ENCODE measurements at places on chromosomes 6 and 20.

GRCh38 chr20:31605902-31606803 lies 1.1 kb downstream of the ID1 start:
- DNase-seq: no peak

GRCh38 chr20:9736373-9736772 lies 102.5 kb downstream of the PAK5 start:
- no peak for DNase-seq

DNA sequence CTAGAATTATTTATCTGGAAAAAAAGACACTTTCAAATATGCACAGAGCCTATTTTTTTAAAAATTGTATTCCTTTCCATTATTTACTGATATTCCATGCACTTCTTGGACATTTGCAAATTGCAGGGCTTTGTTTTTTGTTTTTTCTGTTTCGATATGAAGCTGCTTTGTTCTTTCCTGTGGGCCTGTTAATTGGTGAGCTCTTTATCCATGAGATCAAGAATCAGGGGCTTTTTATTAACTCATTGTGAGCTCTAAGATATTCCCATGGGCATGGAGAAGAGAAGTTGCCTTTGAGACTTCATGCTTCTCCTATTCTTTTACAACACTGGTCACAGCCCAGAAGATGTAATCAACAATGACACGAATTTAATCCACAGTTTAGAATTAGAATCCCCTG lies 145.1 kb downstream of the SAMD5 start:
- no peak for DNase-seq

- no peak for DNase-seq
These were observed 123.6 kb upstream of the SHLD1 start for GRCh38 chr20:5626603-5627002.

DNA sequence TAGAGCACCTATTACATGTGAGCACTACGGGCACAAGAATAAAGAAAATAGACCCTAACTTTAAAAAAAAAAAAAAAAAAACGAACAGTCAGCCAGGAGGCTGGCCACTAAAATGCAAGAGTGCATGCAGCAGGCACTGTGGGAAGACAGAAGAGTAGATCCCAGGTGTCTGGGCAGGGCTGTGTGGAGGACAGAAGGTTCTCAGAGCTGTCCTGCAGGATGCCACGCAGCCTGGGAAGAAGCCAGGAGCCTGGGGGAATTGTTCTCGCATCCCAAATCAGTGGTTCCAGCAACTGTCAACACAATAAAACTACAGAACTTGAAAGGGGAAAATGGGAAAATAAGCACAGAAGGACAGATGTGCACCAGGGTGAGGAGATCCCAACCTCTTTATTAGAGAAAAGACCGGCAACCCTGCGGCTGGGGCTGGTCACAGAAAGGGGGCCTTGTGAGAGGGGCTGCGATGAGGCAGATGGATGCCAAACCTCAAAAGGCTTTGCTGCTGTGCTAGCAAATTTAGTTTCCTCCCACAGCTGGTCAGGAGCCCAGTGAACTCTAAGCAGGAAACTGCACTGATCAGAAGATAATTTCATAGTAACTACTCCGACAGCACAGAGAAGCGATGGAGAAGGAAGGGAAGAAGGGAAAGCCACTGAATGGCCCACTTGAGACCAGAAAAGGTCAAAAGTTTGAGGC lies 30.9 kb downstream of the MAP3K5 start:
- DNase-seq: no peak

DNA sequence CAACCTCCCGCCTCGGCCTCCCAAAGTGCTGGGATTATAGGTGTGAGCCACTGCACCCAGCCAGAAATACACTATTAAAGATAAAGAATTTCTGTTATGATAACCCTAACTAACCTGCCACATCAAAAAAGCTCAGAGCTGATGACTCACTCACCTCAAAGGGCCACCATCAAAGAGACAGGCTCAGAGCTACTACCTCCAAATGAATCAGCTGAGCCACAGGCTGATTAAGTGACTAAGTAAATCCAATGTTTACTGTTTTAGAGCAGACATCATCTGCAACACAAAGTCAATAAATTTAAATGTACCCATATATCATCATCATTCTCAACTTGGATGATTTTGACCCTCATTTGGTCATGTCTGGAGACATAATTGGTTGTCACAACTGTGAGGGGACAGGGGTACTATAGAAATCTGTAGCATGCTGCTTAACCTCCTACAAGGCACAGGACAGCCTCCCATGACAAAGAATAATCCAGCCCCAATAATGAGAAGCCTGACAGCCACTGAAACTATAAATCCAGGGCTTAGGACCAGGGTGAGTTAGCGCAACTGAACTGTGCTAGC lies 106.5 kb downstream of the ATP9A start:
- no peak for DNase-seq

- no peak for DNase-seq
These were observed 250.2 kb upstream of the RREB1 start for GRCh38 chr6:6857528-6857927.

GRCh38 chr6:16545382-16545781 lies 215.9 kb downstream of the ATXN1 start:
- DNase-seq: no peak

DNA sequence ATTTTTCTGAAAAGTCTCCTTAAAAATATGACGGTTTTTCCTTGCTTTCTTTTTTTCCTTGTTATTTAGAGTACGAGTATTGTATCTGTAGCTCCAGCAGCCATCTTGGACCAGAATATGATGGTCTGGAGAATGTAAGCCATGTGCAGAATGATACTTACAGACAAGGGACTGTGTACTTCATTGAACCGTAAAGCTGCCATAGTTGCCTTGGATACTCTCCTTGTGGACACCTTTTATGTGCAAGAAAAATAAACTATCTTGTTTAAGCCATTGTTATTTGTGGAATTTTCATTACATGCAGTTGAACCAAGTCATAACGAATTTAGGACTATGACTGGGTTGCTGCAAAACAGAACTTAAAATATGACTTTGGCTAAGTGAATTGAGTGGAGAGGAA lies 485.8 kb upstream of the CITED2 start:
- no peak for DNase-seq

- no peak for DNase-seq
These were observed 49.5 kb downstream of the TOX2 start for GRCh38 chr20:43963872-43964791.

DNA sequence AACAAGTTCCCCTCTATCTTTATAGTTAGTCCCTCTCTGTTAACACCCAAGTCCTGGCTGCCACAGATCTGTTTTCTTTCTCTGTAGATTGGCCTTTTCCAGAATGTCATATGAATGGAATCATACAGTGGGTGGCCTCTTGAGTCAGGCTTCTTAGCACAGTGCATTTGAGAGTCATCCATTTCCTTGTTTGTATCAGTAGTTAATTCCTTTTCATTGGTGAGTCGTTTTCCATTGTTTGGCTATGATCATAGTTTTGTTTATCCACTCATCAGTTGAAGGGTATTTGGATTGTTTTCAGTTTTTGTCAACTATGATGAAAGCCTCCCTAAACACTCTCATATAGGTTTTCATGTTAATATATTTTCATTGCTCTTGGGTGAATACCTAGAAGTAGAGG lies 248.3 kb downstream of the ARID1B start:
- no peak for DNase-seq

DNA sequence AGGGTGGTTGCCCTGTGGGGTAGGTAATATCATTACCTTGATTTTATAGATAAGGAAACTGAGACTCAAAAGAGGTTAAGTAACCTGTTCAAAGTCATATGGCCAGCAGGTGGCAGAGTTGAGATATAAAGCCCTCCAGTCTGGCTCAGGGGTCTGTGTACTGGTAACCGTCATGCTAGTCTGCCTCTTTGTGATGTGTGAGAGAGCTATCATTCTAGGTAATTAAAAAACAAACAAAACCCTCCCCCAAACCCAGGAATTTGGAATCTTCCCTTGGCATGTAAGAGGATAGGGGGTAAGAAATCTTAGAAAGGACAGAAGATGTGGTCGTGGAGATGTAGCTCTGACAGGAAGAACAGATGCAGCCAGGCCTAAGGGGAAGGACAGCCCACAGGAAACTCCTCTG lies 206.0 kb downstream of the CDC5L start:
- DNase-seq: no peak

DNA sequence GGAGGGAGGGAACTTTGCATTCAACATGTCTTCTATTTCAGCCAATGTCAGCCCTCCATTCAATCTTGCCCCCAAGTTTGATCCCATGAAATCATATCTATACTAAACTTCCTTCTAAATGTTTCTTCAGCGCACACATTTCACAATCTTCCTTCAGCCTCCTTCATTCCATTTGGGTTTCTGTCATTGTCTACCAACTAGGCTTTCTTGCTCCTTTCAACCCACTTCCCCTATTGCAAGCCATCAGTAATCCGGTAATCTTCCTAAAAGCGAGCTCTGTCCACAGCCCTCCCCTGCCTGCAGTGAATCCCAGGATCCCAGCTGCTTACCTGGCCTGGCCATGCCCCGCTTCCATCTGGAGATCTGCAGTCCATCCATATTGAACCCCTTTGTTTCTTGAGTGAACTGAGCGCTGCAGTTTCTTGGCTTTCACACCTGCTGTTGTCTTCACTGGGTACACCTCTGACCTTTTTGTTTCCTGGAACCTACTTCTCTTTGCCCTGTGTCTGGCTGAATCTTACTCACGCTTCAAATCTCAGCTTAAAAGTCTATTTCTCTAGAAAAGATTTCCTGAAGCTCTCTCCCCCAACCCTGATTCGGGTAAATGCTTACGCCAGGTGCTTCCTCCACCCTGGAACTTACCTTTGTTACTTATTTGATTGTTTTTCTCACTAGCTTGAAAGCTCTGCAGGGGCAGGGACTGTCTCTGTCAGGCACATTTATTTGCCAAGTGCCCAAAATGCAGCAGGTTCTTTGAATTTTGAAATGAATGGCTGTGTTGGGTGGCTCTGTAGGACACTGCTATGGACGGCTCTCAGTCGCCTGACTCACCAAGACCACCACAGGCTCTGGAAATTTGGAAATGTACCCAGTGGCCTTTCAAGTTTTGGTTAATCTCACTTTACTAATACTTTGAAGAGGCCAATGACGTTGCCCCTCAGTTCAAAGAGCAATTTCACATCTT lies 50.3 kb downstream of the ADTRP start:
- no peak for DNase-seq

DNA sequence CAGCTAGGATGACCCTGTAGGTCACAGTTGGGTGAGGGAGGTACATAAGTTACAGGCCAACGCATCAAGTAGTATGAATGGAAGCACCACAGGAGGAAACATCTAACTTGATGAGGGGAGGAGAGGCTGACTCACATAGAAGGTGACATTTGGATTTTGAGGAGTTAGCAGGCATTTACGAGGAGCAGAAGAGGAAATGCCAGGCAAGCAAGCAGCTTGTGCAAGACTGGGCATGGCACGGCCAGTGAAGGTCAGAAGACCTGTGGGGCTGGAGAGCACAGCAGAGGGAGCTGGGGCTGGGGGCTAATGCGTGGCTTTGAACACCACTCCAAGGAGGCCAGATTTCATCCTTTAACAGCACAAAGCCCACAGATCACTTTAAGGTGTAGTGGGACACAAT lies 37.8 kb downstream of the MUC22 start:
- no peak for DNase-seq

DNA sequence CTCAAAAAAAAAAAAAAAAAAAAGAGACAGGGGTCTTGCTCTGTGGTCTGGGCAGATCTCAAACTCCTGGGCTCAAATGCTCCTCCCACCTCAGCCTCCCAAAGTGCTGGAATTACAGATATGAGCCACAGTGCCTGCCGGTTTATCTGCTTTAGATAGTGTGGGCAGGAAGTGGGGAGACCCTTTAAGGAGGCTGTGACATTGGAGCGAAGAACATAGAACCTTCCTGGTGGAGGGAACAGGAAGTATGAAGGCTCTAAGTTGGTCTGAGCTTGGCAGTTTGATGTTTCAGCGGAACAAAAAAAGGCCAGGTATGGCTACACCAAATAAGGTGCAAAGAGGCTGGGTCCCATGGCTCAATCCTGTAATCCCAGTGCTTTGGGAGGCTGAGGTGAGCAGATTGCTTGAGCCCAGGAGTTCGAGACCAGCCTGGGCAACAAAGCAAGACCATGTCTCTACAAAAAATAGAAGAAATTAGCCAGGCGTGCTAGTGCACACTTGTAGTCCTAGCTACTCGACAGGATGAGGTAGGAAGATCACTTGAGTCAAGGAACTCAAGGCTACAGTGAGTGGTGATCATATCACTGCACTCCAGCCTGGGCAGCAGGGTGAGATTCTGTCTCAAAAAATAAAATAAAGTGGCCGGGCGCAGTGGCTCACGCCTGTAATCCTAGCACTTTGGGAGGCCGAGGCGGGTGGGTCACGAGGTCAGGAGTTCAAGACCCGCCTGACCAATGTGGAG lies 8.7 kb upstream of the ZMYND8 start:
- DNase-seq: no peak

GRCh38 chr6:44224029-44224964 lies 902 bp downstream of the SLC29A1 start:
- DNase-seq: no peak

DNA sequence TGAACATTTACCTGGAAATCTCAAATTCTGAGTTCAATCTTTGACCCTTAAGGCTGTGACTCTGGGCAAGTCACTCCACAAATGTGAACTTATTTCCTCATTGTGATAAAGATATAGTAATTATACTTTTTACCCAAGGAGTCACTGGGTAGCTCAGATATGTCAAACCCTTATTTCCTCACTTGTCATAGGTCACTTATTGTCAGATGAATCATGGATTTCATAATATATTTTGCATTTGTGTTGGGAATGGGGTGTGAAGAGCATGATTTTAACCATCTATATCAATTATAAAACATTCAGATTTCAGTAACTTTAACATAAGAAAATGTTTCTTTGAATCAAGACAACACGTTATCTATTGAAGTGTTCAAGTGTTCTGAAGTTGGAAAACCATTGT lies 3.7 kb upstream of the CARMIL1 start:
- no peak for DNase-seq

- DNase-seq: no peak
These were observed 74.4 kb upstream of the RIPOR2 start for GRCh38 chr6:25010176-25010575.

DNA sequence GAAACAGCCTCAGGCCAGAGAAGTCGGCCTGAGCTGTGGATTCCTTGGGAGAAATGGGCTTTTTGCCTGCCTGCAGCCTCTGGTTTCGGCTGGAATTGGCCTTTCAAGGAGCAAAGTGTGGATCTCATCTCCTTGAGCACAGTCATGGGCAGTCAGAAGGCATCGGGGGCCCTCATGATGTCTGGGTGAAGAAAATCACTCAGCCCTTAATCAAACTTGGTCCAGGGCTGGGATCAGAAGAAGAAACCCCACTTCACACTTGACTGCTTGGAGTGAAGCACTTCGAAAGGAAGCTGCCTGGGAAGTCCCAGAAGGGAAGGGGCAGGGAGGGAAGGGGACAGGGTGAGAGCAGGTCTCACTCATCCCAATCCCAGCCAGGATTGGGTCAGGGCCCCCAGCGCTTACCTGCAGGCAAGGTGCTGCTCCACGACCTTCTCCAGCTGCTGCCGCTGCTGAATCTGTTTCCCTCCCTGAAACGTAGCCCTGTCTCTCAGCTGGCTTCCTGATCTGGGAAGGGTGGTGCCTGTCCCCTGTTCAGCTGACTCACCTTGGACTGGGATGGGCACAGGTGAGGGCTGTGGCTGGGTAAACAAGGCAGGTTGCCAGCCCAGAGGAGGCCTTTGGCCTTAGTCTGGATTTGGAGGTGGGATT lies at the start of gene SDCBP2:
TSS of gene SDCBP2 (minus strand) at position 460 of the 651 bp plus-strand sequence. CDS start 8,723 bp downstream, outside the sequence.
- no peak for DNase-seq

- no peak for DNase-seq
These were observed 11.3 kb downstream of the TFAP2B start for GRCh38 chr6:50829898-50830444.

Measured in AG09319 (cell line).